ENCODE measurements at places on chromosomes 6 and 20.

DNA sequence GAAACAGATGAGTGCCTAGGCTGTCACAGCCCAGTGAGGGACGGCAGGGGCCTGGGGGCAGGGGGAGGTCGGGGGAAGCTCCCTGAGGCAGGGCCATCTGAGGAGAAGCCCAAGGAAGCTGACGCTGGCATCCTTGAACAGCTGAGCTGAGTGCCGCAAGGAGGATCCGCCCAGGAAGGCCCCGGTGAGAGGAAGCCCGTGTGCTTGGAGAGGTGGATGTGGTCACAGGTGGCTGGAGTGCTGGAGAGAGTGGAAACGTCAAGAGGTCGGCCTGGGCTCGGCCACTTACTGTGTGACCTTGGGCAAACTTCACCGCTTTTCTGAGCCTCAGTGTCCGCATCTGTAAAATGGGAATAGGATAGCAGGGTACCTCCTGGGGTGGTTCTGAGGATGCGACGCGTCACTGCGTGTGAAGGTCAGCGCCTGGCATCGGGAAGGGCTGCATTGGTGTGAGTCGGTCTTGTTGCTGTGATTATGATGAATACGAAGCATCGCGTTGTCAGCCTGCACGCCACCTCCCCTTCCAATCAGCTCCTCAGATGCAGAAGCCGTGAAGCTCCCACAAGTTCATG, 116.1 kb upstream of the PTPN1 start:
- no peak for DNase-seq

- no peak for DNase-seq
Observed at GRCh38 chr6:21091411-21091810, 502.1 kb upstream of the SOX4 start.

DNA sequence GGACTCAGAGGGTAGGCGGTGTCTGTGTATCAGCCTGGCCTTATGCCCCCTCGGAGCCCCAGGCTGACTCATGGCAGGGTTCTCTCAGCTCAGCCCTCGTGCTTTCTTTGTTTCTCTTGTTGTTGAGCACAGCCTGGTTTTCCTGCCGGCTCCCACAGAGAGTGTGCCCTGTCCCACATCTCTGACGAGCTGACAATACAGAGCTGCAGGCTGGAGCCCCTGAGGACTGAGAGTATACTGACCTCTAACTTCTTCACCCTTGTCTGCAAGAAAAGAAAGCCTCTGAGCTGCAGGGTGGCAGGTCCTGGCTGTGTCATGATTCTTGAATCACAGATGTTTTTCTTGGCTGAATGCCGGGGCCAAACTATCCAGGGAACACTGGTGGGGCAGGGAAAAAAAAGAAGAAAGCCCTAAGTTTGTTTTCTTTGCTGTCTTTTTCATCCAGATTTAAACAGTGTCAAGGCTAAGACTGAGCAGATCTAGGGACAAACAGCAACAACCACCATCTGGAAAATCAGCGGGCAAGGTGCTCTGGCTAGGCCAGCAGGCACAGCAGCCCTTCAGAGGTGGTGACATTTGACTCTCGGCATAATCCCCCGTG, 63.3 kb upstream of the ZNF133 start:
- peak; percentile 4 for DNase-seq

DNA sequence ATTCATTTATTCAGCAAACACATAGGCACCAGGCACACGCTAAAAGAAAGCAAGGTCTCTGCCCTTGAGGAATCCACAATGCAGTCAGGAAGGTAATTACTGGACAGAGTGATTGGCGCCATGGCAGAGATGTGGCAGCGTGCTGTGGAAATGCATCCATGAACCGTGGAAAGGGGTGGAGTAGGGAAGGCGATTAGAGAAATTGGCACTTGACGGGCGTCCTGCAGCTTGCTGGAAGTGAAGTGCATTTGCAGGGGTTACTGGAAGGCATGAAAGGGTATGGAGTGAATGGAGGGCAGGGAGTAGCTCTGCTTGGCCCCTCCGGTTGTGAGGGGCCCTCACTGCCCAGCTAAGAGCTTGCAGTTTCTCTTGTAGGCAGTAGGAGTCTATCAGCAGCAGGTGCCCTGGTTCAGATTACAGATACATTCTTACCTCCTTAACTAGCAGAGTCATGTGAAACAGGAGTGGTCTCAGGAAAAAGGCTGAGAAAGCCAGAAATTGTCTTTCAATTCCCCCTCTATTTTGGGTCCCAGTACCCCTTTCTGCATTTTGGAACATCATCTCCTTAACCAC, 122.5 kb upstream of the TIAM2 start:
- no peak for DNase-seq

DNA sequence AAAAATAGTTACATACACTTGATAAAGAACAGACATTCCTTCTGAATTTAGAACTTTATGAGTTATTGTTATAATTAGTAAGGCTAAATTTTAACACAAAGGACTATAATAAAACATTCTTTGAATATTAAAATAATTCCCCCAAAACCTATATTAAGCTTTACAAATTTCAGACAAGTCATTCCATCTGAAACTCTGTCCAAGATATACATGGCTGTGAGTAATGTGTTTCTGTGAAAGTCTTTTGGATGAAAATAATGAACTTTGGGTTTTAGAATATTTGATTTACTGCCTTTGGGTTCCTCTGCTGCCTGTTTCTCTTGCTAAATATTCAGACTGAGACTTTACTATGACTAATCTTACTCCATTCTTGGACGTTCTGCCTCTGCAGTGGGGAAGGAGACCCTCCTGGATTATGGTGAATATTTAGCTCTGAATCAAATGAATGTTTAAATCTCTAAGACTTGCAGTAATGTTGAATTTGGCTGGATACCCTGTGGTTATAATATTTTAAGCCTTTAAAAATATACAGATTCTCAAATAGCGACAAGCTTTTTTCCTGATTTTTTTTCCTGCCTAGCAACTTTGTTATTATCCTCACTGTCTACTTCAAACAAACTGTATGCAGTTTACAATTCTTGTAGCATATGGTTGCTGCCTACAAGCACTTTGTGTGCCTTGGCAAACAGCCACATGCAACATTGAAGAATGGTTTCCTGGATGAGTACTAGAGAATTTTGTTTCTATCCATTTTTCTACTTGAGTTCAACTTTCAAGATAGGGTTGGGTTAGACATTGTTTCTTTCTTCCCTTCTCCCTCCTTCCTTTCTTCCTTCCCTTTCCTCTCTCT, 51.4 kb downstream of the TXLNB start:
- DNase-seq, result peak; percentile 86

DNA sequence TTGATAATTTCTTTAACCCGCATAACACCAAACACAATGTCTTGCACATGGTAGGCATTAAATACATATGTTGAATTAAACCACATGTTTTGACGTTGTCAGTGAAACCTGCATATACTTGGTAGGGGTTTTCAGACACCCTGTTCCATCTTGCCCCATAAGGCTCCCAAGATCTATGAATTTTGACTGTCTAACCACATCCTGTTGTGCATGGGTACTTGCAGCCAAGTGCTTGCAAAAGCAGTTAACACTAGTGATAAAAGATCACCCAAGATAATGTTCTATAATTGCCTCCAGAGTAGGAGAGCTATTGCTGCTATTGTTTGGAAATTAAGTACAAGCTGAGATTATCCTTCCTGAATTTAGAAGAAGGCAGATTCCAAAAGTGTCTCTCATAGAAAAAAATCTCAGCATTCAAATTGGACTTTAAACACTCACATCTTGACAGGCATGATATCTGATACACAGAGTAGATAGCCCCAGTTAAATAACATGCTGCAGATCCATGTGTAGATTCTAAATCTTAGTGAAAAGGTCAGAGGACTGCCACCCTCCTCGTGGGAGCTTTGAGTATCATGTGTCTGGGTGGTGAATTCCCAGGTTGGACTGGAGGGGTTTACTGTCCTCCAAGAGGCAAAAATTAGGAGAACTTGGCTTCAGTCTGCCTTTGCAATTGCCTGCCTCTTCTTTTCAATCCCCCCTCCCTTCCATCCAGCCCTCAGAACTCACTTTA, 25.8 kb upstream of the CCN6 start:
- DNase-seq, result peak; percentile 96

DNA sequence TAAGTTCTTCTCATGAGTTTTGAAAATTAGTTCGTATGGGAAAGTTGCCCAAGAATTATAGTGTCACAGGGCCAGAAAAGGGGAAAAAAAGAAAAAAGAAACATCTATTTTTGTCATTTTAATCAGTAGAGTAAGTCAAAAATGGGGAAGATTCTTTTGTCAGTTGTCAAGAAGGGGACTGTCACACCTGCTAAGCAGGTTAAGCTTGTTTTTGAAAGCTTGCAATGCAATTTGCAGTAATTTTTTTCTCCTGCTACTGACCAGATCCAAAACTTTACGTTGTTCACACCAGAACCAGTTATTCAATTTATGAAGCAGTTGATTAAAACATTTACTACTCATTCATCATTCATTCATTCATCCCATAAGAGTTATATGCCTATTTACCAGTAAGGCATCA, 171.4 kb downstream of the SOX4 start:
- no peak for DNase-seq

- DNase-seq, result no peak
Observed at GRCh38 chr20:43939762-43940121, 25.1 kb downstream of the TOX2 start.
